ENCODE measurements at places on chromosomes 5 and 9.

- no peak for DNase-seq
Observed at GRCh38 chr5:171388816-171389168, 1.1 kb downstream of the NPM1 start.

GRCh38 chr5:113749334-113749733 lies 235.8 kb downstream of the YTHDC2 start:
- DNase-seq, result peak; percentile 7

GRCh38 chr5:36272136-36272690 lies 29.5 kb downstream of the RANBP3L start:
- DNase-seq, result no peak

- no peak for DNase-seq
Observed at GRCh38 chr5:134328619-134329018, 38.4 kb downstream of the CDKL3 start.

DNA sequence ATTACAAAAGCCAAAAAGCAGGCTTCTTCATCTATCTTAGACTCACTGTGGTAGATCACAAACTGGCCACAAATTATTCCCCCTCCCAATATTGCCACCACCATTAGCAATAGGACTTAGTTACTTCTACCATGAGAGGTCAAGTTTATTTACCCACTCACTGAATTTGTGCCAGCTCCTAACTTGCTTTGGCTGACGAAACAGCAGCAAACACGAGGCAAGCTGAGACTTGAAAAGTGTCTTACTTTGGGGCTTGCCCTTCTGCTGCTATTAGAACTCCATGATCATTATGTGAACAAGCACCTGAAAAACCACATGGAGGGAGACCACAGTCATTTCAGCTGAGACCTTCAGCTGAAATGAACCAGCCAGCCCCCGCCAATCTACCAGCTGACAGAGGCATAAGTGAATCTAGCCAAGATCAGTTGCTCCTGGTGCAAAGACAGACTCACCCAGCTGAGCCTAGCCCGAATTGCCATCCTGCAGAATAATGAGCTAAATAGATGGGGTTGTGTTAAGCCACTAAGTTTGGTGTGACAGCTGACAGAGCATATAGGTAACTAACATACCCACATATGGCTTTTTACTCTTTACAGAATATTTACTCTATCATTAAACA lies 5.7 kb downstream of the WDR41 start:
- no peak for DNase-seq

DNA sequence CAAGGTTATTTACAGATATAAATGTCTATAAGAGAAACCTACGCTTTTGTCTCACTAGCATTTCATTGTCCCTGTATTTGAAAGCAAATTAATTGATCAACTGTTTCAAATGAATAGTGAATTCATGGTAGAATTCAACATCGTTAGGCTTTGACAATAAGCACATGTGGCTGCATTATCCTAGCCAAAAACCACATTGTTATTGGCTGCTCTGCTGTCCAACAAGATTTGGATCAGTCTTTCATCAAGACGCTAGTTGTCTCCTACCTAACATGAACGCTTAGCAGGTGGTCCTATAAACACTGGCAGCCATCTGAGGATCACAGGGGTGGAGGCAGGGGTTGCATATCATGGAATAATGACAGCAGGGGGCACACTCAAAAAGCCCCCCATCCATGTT lies 455.0 kb downstream of the CTNND2 start:
- no peak for DNase-seq

DNA sequence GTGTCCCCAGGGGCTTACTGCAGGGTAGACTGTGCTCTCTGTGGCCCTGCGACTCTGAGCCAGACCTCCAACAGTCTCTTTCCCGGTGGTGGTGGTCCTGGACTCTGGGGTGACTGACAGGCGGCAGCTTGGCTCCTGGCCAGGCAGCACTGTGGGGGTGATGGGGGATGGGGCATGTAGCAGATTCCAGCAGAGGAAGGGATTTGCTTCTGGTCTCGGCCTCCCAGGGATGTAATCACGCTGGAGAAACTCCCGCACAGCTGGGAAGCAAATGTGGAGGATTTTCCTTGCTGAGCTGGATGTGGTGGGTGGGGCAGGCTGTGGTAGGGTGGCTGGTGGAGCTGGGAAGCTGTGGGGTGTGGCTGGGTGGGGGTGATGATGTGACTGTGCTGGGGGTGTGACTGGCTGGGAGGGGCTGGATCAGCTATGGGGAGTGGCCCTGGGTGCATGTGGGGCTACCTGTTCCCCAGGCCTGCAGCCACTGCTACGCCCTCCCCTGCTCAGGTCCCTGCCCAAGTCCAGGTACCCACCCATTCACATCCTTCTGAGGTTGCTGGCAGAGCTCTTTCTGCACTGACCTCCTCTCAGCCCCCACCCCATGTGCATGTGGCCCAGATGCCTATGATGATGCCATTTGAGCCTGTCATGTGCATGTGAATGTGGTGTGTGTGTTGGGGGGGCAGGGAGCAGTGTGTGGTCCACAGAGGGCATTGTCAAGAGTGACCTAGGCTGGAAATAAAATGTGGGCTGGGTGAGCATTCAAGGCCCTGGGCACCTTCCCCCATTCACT lies 3.8 kb downstream of the NDST1 start:
- peak; percentile 66 for DNase-seq

DNA sequence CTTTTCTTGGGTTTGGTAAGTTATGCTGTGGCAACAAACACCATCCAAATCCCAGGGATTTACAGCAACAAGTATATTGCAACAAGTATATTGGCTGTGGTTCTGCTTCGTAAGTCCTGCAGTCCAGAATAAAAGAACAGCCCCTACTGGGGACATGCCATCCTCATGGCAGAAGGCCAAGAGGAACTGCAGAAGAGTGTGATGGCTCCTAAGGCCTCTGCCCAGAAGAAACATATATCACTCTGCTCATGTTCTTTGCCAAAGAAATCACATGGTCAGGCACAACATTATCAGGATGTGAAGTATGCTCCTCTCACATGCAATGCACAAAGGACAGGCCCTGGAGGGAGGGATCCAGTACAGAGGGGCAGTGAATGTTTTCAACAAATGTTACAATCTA lies 159.6 kb upstream of the TAS2R1 start:
- DNase-seq, result no peak

- peak; percentile 96 for DNase-seq
Observed at GRCh38 chr5:89878140-89879132, 531.1 kb downstream of the CETN3 start.

GRCh38 chr5:83038924-83039323 lies 38.3 kb downstream of the TMEM167A start:
- no peak for DNase-seq

DNA sequence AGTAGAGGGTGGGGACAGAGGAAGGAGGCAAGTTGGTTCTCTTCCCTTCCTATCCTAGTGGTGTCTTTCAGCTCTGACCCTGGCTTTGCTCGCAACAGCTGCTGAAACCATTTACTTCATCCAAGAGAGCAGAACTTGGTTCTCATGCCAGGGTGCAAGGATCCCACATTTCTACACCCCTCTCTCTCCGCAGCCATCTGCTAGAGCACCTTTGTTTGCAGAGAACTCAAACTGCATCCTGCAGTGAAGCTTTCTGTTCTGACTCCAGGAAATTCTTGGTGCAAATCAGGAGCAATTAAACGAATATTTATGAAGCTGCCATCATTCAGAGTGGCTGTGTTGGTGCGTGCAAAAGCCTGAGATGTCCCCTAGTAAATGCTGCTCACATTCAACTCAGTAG lies 31.9 kb downstream of the NEUROG1 start:
- no peak for DNase-seq

DNA sequence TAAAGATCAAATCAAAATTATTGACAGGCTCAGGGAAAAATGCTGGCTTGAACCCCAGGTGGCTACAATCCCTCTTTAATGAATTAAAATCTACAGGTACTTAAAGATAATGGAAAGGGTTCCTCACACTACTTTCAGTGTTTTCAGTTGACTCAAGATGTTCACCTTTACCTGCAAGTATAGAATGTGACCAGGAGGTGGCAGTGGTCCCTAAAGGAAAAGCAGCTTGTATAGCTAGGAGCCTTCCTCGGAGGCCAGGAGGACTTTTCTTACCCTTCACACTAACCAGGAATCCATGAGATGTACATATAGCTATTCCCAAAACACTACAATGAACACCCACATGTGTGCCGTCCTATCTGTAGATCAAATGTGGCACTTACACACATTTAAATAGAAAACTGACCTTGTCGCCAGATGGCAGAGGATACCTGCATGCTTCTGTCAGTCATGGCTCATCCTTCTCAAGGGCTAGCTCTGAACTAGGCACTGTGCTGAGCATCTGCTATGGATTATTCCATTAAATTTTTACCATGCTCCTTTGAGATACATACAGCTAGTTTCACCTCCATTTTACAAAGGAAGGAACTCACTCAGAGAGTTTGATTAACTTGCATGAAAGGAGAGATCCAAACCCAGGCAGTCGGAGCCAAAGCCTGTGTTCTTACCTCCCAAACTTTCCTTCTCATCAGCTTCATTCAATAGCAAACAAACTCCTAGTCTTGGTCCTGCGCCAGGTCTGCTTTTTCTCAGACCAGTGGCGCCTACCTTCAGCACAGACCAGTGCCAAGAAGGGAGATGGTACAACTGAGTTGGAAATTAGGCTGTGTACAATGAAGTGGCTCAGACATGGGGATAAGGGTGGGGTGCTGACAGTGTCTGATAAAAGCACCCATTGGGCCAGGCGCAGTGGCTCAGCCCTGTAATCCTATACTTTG lies 24.5 kb downstream of the C9orf152 start:
- peak; percentile 80 for DNase-seq

GRCh38 chr5:52867809-52868208 lies 80.1 kb downstream of the ITGA1 start:
- DNase-seq, result peak; percentile 27

DNA sequence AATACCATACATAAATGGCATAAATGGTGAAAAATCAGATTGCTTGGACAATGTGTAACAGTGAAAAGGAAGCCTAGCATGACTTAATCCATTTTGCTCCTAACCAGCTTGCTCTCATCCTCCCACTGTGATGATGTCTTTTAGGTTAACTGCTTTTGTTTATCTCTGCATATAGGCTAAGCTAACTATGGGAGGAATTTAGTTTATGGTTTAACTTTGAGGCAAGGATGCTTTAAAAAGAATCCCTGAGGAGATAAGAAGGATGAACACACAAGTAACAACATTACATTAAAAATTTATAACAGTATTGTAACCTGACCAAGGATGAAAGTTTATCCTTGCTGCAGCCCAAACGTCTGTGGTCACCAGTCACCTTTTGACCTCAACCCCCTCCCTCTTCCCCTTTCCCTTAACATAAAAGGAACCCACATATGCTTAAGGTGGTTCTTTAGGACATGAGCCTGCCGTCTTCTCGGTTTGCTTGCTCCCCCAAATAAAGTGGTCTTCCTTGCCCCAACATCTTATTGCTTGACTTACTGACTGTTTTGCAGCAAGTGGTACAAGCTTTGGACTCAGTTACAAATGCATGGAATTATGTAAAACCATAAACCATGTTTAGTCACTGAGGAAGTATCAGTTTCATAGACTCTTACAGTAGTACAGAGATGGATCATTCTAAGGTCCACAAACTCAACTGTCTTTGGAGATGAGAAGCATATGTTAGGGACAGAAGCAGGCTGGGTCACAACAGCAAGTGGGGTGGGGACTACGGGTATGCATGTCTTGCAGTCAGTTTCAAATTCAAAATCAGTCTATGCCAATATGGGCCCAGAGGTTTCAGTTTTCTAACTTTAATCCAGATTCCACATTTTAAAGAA lies 31.3 kb downstream of the AGXT2 start:
- no peak for DNase-seq

DNA sequence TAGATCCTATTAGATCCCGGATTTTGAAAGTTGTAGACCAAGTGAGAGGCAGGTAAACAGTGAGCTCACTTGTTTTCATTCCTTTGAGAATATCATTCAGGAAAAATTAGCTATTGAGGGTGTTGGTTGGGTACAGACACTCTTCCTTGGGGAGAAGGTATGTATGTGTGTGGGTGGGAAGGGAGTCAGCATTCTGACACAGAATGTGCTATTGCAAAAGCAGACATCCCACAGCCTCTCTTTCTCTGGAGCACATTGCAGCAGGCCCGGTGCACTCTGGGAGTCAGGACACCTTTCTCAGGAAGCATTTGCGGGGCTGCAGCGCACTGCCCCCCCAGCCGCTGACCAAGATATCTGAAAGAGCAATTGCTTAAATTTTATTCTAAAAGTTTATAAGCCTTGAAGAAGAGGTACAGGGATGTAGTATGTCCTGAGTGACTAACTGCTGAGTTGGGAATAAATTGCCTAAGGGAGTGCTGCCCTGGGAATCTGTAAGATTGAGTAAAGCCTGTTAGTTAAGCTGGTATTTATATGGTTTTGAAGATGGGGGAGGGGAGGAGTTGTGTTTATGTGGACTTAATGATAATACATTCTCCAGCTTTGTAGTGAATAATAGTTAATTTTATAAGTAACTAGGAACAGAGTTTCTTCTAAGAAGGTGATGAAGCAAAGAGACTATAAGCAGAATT lies 5.2 kb downstream of the TNFAIP8 start:
- peak; percentile 77 for DNase-seq

GRCh38 chr5:126544087-126544740 lies 50.8 kb downstream of the ALDH7A1 start:
- peak; percentile 44 for DNase-seq

- no peak for DNase-seq
Observed at GRCh38 chr5:132251220-132251725, 6.2 kb upstream of the PDLIM4 start.

GRCh38 chr5:119366540-119366881 lies 10.7 kb downstream of the TNFAIP8 start:
- DNase-seq, result no peak

GRCh38 chr5:112635276-112635675 lies 102.4 kb upstream of the APC start:
- DNase-seq, result peak; percentile 19

- no peak for DNase-seq
Observed at GRCh38 chr5:21051945-21052344, 1063.9 kb upstream of the CDH18 start.

GRCh38 chr9:106575823-106576222 lies 287.1 kb upstream of the ZNF462 start:
- no peak for DNase-seq

DNA sequence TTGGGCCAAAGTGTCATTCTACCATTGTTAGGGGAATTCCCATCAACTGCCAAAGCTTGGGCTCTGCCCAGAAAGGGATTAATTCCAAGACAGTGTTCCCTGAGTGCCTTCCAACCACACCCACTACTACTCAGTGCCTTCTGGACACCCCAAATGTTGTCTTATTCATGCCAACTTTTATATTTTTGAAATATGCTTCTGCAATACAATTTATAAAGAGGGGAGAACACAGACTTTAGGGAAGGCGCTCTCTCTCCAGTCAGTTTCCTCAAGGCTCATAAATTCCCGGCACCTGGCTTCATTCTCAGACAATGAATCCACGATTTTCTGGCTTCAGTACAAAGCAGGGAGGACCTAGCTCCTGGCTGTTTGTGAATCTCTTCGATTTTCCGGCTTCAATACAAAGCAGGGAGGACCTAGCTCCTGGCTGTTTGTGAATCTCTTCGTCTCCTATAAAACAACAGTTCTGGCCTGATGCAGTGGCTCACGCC lies 120.1 kb upstream of the MYO10 start:
- DNase-seq, result peak; percentile 79

All from PC-3 (cell line).